ENCODE measurements at places on chromosomes 12 and 14. TPM values are rescaled to one million over a fixed set of nuclear protein-coding genes. Genes with fewer than 3 reads are reported as not detected.

SLC7A7 gene
- 1.3 TPM for total RNA-seq

ERP27 gene
- not detected for total RNA-seq

TSPAN19 gene
- total RNA-seq = 0.25 TPM

CYP27B1 gene
- 0.55 TPM for total RNA-seq

SPX gene
- total RNA-seq = 0.77 TPM

FITM1 gene
- not detected for total RNA-seq

ALDH1L2 gene
- 62.8 TPM for total RNA-seq

RDH16 gene
- 0.25 TPM for total RNA-seq

TPH2 gene
- under 0.01 TPM for total RNA-seq

PPP4R4 gene
- total RNA-seq = 3.2 TPM

CD163L1 gene
- total RNA-seq = under 0.01 TPM

ITGB7 gene
- total RNA-seq = 0.77 TPM

LTB4R gene
- 1.5 TPM for total RNA-seq

AQP2 gene
- not detected for total RNA-seq

ANAPC5 gene
- total RNA-seq = 158 TPM

IGFBP6 gene
- total RNA-seq = 300 TPM

WDHD1 gene
- total RNA-seq = 13.5 TPM

CYP46A1 gene
- total RNA-seq = 0.11 TPM

MYF6 gene
- 0.11 TPM for total RNA-seq

SCYL2 gene
- total RNA-seq = 45.7 TPM

Data from uterine smooth muscle cell (primary cell).